ENCODE measurements at places on chromosomes 7 and 10.

GRCh38 chr10:43268491-43268890, 1.6 kb upstream of the RASGEF1A start:
- DNase-seq = no peak

GRCh38 chr10:49629431-49629881, 15.6 kb downstream of the CHAT start:
- DNase-seq = no peak

DNA sequence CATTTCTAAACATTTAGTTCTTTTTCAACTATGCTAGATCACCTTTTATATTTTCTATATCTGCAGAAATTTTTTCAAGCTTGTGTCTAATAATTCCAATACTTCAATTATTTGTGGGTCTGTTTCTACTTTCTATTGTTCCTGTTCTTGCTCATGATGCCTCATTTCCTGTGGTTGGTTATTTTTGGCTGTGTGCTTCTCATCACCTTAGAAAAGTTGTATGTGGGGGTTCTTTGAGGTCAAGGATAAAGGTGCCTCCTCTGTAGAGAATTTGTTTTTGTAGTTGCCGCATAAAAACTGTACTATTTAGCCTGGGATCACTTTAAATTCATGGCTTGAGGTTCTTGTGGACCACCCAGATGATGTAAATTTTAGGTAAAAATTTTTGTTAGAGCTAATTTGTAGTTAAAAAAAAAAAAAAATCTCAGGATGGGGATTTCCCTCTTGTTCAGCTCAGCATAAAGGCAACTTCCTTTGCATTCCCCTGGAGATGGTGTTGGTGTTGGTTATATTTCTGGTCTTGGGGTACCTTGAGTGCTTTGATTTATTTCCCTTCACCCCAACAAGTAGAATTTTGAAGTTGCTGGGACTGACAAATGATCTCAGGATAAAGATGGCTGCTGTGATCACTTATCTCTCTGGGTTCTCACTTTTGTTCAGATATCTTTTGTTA, 27.0 kb upstream of the JAZF1 start:
- DNase-seq = no peak

DNA sequence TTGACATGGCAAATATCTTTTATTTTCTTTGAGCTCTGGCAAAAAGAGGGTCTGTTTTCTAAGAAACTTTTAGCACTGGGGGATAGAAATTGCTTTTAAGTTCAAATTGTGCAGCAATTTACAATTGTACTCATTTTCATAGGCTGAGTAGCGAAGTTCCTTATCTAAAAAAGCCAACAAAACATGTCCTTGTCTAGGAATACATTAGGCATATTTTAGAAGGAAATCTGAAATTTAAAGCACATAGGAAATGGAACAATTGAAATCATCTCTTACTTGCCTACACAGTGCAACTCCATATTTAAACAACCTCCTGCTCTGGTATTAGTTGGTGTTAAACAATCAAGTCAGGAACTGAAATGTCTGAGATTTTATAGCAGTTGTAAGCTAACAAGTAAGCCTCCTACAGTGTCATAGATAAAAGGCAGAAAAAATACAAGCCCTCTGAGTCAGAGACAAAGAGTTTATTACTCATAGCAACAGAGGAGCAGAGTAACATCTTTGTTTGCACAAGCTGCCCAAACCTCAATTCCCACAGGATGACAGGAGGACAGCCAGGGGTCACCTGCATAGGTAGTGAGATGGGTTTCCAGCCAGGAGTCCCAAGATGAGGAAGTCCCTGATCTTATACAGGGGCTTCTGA, 280.2 kb upstream of the HGF start:
- no peak for DNase-seq

GRCh38 chr10:17673471-17674061, 29.6 kb downstream of the STAM start:
- no peak for DNase-seq

GRCh38 chr7:132446260-132446659, 130.0 kb downstream of the PLXNA4 start:
- no peak for DNase-seq

DNA sequence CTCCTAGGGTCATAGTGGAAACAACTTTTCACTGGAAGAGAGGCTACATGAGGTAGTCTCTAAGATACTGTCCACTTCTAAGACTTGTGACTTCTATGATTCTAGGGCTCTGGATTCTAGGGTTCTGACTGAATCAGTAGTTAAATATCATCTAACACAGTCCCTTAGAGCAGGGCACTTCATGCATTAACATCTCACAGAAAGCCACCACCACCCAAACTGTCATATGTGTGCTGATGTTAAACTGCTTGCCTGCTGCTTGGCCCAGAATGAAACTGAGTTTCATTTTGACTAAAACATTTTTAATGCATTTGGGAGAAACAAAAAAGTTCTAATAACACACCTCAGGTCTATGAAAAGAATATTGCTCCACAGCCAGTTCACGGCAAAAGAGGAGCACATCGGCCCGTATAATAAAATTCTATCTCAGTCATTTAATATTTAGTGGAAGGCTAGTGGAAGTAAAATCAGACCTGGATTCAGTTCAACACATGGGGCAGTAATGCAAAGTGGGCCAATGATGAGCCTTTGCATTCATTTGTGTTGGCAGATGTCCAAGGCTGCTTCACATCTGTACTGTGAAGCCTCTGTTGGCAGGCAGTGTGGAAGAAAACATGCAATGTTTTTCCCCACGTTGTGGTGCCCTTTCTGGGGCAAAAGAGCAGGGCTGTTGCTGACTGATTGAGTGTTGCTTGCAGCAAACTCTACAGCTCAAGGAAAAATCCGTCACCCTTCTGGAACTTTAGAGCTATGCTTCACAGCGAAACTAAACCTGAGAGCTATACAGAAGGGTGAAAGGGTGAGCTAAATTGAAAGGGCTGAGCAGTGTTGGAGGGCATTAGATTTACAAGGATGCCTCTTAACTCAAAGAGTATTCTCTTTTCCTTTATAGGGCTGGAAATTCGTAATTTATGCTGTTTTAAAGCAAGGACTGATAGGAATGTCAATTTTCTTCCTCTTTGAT, 33.5 kb upstream of the AUTS2 start:
- no peak for DNase-seq

DNA sequence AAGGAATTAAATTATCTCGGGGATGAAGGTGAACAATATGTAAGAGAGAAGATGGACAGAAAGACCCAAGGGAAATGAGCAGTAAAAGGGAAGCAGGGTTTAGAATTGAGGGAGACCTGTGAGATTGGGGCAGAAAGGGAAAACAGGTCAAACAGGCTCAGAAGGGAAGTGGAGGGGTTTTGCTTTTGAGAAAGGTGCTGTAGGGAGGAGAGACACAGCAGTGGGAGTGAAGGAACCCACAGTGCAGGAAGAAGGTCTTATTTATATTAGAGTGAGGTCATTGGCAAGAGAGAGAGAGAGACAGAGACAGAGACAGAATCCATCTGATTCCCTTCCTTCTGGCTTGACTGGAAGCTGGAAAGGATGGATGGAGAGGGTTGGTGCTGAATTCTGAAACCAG, 3.5 kb upstream of the TCAF1 start:
- DNase-seq = no peak

DNA sequence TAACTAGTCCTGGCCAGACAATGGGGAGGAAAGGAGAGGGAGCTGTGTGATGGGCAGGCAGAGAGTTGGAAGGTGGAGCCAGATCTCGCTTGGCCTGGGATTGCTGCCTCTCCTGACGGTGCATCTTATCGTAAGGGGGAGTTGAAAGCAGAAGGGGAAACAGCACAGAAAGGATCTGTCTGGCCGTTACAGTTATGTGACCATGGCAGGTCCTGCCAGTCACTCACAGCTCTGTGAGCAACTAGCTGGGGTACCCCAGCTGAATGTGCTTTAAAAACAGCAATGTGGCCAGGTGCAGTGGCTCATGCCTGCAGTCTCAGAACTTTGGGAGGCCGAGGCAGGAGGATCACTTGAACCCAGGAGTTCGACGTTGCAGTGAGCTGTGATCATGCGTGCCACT, 8.1 kb downstream of the BLVRA start:
- no peak for DNase-seq

- no peak for DNase-seq
Observed at GRCh38 chr10:80493522-80494051, 39.5 kb downstream of the TSPAN14 start.

GRCh38 chr10:132832186-132832969, 46.4 kb upstream of the NKX6-2 start:
- no peak for DNase-seq
